ENCODE measurements at places on chromosomes 13 and 19. TPM values are rescaled to one million over a fixed set of nuclear protein-coding genes. Genes with fewer than 3 reads are reported as not detected.

PBX4 gene
- total RNA-seq: not detected

TNFAIP8L1 gene
- 25.2 TPM for total RNA-seq

UCHL3 gene
- total RNA-seq: 35.7 TPM

EDNRB gene
- 17.6 TPM for total RNA-seq

ACP5 gene
- total RNA-seq: 7.6 TPM

USF2 gene
- total RNA-seq: 105 TPM

HAUS5 gene
- 6.6 TPM for total RNA-seq

RAB3D gene
- total RNA-seq: 21.8 TPM

RFPL4A gene
- not detected for total RNA-seq

CCL25 gene
- not detected for total RNA-seq

RFPL4AL1 gene
- not detected for total RNA-seq

SLC1A6 gene
- total RNA-seq: not detected

FGF21 gene
- total RNA-seq: not detected

ZNF285 gene
- 3.9 TPM for total RNA-seq

JSRP1 gene
- total RNA-seq: not detected

GARIN5A gene
- total RNA-seq: 0.36 TPM

SIGLEC8 gene
- 0.36 TPM for total RNA-seq

RXFP2 gene
- total RNA-seq: not detected

PROZ gene
- not detected for total RNA-seq

LYPD3 gene
- total RNA-seq: 1.2 TPM

SPTBN4 gene
- total RNA-seq: 2.2 TPM

ZNF726 gene
- 0.71 TPM for total RNA-seq

CNMD gene
- not detected for total RNA-seq

APOC1 gene
- total RNA-seq: 5.8 TPM

SULT2B1 gene
- 0.82 TPM for total RNA-seq

FREM2 gene
- total RNA-seq: 7.2 TPM

ZNF284 gene
- 2.3 TPM for total RNA-seq

CD37 gene
- total RNA-seq: 9.1 TPM

IGLON5 gene
- not detected for total RNA-seq

APOC4 gene
- not detected for total RNA-seq

TLE2 gene
- 29.5 TPM for total RNA-seq

CGB8 gene
- total RNA-seq: not detected

ATXN8OS gene
- not detected for total RNA-seq

TRPC4 gene
- 8.1 TPM for total RNA-seq

CLDN10 gene
- not detected for total RNA-seq

GPR42 gene
- 0.83 TPM for total RNA-seq

All from sigmoid colon (tissue), 7 donors.